Fibroblast of pulmonary artery (primary cell): ENCODE measurements at places on chromosomes 6 and 20.

DNA sequence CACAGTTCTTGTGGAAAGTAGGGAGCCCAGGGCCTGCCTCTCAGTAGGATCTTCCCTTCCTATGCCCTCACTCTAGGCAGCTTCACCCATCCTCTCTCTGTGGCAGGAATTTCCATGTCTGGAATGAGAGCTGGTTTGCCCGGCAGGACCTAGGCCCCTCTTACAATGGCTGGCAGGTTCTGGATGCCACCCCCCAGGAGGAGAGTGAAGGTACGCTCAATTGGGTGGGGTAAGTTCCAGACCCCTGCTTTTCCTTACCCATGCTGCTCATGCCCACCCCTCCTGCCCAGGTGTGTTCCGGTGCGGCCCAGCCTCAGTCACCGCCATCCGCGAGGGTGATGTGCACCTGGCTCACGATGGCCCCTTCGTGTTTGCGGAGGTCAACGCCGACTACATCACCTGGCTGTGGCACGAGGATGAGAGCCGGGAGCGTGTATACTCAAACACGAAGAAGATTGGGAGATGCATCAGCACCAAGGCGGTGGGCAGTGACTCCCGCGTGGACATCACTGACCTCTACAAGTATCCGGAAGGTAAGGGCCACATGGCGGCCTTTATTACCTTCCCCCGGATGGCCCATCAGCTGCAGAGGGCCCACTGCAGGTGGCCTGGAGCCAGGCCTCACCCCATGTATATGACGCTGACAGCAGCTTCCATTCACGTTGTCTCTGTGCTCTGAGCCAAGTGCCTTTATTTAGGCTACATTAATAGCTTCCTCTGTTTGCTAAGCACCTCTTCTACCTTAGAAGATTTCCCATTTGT, 22.8 kb downstream of the TGM6 start:
- no peak for DNase-seq

DNA sequence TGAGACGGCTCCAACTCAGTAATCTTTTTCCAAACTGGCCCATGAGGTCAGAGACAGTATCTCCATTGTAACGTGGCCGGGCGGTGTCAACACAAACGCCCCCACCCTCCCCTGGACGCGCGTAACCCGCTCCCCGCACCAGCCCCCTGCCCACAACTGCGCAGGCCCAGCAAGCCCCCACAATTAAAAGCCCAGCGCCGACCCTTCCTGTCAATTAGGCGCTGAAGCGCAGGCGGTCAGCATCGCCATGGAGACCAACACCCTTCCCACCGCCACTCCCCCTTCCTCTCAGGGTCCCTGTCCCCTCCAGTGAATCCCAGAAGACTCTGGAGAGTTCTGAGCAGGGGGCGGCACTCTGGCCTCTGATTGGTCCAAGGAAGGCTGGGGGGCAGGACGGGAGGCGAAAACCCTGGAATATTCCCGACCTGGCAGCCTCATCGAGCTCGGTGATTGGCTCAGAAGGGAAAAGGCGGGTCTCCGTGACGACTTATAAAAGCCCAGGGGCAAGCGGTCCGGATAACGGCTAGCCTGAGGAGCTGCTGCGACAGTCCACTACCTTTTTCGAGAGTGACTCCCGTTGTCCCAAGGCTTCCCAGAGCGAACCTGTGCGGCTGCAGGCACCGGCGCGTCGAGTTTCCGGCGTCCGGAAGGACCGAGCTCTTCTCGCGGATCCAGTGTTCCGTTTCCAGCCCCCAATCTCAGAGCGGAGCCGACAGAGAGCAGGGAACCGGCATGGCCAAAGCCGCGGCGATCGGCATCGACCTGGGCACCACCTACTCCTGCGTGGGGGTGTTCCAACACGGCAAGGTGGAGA, at the start of the genes HSPA1A and HSPA1L:
Gene HSPA1A (plus strand): TSS at position 519 of the 814 bp plus-strand sequence. CDS start 214 bp downstream, at position 733.
Gene HSPA1L (minus strand): TSS at position 259 of the 814 bp plus-strand sequence. CDS start 3,311 bp downstream, outside the sequence.
- peak; percentile 96 for DNase-seq

DNA sequence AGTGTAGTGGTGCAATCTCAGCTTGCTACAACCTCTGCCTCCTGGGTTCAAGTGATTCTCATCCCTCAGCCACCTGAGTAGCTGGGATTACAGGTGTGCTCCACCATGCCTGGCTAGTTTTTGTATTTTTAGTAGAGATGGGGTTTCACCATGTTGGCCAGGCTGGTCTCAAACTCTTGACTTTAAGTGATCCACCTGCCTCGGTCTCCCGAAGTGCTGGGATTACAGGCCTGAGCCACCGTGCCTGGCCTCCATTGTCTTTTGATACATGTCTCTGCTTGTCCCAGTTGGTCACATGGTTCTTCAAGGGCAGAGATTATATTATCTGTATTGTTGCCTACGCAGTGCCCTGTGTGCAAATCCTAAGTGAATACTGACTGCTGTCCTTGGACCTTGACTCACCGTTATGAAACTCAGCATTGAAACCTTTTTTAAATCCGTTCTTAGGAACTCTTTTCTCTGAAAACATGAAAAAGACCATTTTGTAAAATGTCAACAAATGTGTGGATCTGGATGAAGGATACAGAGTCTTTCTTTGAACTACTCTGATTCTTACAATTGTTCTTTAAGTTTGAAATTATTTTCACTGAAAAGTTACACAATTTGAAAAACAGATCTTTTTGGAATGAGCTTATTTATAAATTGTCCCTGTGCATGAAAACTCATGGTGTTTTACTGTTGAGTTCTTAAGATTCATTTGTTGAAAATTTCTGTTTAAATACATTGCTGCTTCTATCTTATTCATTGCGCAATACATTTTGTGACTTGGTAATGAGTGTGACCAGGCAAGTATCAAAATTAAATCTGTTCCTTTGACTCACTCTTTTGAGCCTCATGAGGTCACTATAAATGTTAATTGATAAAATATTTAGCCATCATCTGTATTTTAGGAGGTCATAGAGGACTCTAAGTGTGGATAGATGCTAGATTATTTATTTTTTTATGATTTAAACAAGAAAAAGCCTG, 293.5 kb downstream of the UTRN start:
- peak; percentile 23 for DNase-seq

DNA sequence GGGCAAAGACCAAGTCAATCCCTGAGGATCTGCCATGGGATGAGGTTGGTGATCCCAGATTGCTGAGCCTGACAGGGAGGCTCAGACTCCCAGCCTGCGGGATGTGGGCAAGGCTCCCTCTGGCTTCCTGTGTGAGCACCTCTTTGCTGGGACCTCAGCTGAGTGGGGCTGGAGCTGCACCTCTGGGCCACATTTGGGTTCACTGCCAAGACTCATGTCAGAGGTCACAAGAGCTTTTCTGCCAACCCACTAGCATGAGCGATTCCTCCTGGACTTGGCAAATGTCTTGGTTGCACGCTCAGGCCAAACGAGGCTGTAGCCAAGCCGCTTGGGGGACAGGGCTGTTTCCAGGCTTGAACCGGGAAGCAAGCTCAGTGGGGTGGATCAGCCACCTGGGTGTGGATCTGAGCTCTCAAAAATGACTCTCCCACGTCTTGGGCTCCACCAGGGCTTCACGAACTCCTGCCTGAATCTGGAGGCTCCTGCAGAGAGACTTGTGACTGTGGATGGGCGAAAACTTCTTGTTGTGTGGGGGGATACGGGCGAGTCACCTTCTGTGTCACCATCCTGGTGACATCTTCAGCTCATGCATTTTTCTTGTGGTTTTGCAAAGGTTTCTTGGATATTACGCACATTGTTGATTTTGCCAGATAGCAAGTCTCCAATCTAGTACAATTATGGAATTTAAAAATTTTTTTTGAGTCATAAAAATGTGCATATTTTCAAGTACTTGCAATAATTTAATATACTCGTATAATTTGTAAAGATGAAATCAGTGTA, 359.5 kb downstream of the CDH4 start:
- DNase-seq = no peak

- no peak for DNase-seq
Measured at GRCh38 chr6:143149771-143150170, 89.1 kb downstream of the AIG1 start.

DNA sequence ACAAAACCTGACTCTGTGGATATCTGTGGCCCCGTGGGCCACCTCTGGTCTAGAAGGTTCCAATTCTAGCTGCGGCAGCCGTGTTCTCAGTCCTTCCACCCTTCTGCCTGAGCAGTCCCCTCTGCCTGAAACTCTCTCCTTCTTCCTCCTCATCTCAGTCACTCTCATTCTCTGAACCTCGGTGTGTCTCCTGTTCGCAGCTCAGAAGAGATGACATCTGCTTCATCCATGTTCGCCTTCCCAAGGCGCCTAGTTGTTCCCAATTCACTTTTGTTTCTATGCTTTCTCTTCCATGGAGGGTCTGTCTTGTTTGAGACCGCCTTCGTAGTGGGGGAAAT, 95.5 kb downstream of the CEBPB start:
- DNase-seq = no peak

GRCh38 chr6:44386364-44386928, 1.1 kb upstream of the CDC5L start:
- DNase-seq = no peak

GRCh38 chr6:1988843-1989242, 256.6 kb downstream of the GMDS start:
- no peak for DNase-seq

- no peak for DNase-seq
Measured at GRCh38 chr6:108029226-108029921, 45.2 kb downstream of the OSTM1 start.

DNA sequence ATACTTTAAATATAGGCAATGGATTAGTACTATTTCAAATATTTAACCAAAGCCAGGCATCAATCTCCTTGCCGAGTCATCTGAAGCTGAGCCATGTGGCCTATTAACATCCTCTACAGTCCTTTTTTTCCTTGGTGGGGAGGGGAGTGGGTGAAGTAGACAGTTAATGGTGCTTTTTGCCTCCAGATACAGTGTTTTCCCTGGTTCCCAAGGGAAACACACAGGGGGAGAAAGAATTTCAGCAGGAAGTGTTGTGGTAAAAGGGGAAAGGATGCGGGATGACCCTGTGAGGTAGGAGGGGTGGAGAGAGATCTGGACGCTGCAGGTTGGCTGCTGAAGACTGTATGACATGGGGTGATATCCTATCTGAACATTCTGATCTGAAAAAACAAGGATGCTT, 9.6 kb downstream of the CLDN20 start:
- peak; percentile 93 for DNase-seq

- no peak for DNase-seq
Measured at GRCh38 chr20:7586481-7586880, 353.8 kb downstream of the HAO1 start.

GRCh38 chr6:37129566-37129965, 40.4 kb upstream of the PIM1 start:
- DNase-seq = no peak

- DNase-seq = no peak
Measured at GRCh38 chr6:106528521-106528920, 100.8 kb downstream of the RTN4IP1 start.

DNA sequence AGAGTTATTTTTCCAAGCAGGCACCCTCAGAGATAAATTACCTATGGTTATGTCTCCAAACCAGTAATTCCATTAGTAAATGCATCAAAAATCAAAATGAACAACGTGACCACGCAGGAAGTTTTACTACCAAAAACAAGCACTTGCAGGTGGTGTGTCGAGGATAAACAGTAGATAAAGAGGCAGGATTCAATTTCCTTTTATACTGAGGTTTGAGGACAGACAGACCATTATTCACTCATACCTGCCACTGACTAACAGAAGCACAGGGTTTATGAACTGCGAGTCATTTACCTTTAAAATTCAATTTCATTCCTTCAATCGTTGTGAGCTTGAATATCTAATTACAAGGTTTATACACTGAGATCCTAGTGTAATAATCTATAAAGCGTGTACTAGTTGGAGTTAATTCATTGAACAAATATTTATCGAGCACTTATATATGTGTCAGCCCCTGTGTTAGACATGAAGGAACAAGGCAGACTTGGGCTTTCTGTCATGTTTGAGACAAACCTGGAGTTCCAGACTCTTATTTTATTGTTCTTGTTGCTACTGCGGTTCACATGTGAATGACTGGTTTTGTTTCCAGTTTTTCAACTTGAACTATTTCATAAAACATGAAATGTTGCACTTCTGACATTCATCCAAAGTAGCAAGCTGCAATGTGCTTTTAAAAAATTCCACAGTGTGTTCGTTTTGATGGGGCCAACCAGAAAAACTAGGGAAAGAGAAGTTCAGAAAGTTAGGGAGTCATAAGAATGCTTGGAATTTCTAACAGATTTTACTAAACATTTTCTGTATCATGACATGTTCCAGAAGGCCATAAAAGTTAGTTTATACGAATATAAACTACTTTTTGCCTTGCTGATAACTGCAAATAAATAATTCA, 205.6 kb downstream of the UST start:
- peak; percentile 48 for DNase-seq

- DNase-seq = no peak
Measured at GRCh38 chr6:75290136-75290945, 5.7 kb upstream of the TMEM30A start.

DNA sequence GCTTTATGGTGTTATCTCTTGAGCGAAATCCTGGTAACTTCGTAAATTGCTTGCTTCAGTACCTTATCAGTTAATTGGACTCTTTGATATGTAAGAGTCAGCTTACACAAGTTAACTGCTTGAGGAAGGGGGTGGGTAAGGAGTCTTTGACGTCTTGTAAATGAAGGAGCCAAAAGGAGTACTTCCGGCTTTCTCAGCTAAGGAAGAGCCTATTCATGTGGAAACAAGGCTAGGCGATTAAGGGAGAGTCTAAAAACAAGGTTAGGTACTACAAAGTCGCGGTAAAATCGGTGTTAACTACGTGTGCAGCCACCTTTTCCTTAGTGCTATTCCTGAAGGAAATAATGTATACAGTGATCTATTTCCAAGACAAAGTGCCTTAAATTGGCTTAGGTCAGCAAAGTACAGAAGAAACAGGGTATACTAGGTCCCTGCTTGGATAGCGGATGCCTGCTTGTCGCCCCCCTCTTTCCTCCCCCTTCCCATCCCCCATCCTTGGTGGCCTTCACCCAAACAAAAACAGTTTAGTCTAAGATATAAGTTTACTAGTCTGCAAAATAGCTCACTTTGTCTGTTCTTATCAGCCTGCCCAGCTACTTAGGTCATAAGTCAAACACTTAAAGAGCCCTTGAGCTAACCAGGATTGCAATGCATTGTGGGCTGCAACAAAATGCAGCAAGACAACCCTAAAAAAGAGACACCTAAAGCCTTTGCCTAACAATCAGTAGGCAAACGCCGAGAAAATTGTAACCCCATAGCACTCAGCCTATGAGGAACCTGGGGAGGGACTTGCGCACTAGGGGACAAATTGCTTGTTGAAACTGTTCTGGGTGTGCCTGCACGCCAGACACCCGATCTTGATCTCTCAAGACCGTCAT, 147.3 kb downstream of the TRIM27 start:
- no peak for DNase-seq
